Osteoblast (primary cell): ENCODE measurements at places on chromosomes 3 and 15. TPM values are rescaled to one million over a fixed set of nuclear protein-coding genes. Genes with fewer than 3 reads are reported as not detected.

DNA sequence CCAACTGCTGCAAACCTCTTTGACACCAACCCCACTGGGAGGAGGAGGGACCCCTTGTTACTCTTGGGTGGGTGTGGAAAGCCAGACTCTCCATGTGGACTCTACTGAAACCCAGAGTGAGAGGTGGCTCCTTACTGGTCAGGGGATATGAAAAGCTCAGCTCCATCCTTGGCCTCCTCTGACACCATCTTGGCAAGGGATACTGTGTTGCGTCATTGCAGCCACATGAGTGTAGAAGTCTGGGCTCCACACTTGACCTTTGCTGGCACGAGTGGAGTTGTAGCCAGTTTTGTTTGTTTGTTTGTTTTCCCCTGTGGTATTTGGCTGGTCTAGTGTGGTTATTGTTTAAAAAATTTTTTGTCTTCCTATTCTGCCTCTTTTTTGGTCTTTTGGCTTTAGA lies 289.1 kb downstream of the GAP43 start:
- H3K27ac ChIP-seq = no peak overlapping the region
- H3K4me1 ChIP-seq = no peaks in the 10 kb centered on the region
- H3K36me3 ChIP-seq = no peaks in the 10 kb centered on the region
- DNase-seq = no peak

DNA sequence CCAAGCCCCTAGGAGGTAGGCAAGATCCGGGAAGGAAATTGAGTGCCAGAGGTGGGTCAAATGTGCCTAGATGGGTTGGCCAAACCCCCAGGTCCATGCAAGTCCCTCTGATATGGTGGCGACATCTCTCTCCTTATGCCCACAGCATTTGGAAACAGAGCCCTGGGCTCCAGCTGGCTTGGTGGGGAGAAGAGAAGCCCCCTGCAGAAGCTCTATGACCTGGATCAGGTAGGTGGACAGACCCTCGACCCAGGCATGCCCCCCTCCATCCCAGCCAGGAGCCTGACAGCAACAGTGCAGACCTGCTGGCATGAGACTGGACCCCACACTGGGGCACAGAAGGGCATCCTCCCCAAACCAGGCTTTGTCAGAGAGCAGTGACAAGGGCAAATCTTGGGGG lies 12.2 kb downstream of the CHST13 start:
- peak; percentile 36 for DNase-seq
- H3K4me3 ChIP-seq = no peak overlapping the region
- no peak overlapping the region for H3K27ac ChIP-seq

GRCh38 chr3:7487763-7488162 lies 626.8 kb downstream of the GRM7 start:
- DNase-seq = no peak
- no peak overlapping the region for H3K27ac ChIP-seq
- H3K27me3 ChIP-seq = no peaks in the 10 kb centered on the region
- no peaks in the 10 kb centered on the region for H3K4me1 ChIP-seq
- no peak overlapping the region for H3K4me3 ChIP-seq
- no peaks in the 10 kb centered on the region for H3K36me3 ChIP-seq

DNA sequence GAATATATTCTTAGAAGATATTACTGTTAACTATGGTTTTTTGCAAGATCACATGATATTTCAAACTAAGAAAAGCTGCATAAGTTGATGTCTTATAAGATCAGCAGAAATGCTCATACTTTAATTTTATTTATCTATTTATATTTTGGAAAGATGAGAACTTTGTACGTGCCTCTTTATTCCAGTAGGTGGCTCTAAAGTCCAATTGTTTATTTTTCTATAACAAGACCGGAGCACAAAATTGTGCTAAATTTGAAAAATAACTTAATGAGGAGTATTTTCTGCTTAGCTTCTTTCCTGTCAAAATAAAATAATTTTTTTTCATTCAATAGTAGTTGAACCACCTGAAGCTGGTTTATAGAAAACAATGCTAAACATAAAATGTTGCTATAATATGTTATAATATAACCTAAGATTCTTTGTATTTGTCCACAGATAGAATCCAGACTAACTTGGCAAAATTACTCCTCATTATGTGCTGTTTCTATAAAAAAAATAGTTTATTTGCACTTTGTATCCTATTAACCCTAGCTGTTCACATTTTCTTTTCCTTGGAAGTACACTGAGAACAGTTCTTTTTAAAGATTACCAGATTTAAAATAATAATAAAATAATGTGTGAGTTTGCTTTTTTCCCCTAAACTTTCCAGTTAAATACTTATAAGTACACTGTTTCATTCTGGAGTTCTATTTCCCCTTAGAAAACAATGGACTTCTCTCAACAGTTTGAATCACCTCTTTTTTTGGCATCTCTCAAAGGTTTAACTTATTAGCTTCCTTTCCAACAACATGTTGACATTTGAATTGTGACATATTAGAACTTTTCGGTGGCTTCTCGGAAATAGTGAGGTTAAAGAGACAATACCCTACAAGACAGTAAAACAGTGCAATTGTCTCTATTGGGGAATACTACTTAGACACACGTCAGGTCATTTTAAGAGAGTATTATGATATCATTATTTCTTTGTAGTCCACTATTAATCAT lies 530.0 kb downstream of the MECOM start:
- no peak for DNase-seq
- H3K4me3 ChIP-seq = no peak overlapping the region
- peaks cover 3% of the 10 kb centered on the region for H3K27me3 ChIP-seq
- H3K36me3 ChIP-seq = no peaks in the 10 kb centered on the region
- H3K27ac ChIP-seq = no peak overlapping the region

- H3K4me1 ChIP-seq = no peaks in the 10 kb centered on the region
- no peak overlapping the region for H3K4me3 ChIP-seq
These were observed 170.4 kb upstream of the LRRN1 start for GRCh38 chr3:3628676-3629328.

GRCh38 chr3:194711913-194712312 lies 26.2 kb downstream of the FAM43A start:
- peaks cover 3% of the 10 kb centered on the region for H3K27me3 ChIP-seq
- H3K27ac ChIP-seq = no peak overlapping the region
- peak; percentile 88 for DNase-seq
- H3K4me3 ChIP-seq = no peak overlapping the region
- no peaks in the 10 kb centered on the region for H3K4me1 ChIP-seq
- H3K36me3 ChIP-seq = no peaks in the 10 kb centered on the region

GRCh38 chr3:151477591-151478334 lies 16.9 kb upstream of the IGSF10 start:
- H3K27ac ChIP-seq = no peak overlapping the region
- H3K4me3 ChIP-seq = no peak overlapping the region
- no peaks in the 10 kb centered on the region for H3K27me3 ChIP-seq
- no peak for DNase-seq

GRCh38 chr3:66342717-66343356 lies 122.0 kb downstream of the SLC25A26 start:
- no peak for DNase-seq
- no peaks in the 10 kb centered on the region for H3K36me3 ChIP-seq
- H3K27ac ChIP-seq = no peak overlapping the region
- H3K4me1 ChIP-seq = no peaks in the 10 kb centered on the region
- H3K27me3 ChIP-seq = no peaks in the 10 kb centered on the region

DNA sequence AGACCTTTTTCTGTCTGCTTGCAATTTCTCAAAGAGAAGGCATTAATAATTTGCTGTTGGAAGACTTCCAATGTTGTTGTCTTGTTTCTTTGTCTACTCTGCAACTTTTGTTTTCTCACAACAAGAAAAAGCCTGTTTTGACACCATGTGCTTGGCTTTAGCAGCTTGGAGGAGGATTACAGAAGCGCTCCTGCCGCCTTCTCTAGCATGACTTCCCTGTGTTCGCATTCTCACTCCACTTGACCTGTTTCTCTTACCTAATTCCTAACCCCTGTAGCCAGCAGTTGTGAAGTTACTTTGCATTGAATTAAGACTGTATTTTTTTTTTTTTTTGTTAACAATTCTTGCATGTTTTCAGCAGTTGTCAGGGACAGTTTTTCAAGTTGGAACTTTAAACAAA lies 235.3 kb upstream of the GOLIM4 start:
- H3K27me3 ChIP-seq = no peaks in the 10 kb centered on the region
- H3K4me3 ChIP-seq = no peak overlapping the region
- no peak overlapping the region for H3K27ac ChIP-seq
- no peaks in the 10 kb centered on the region for H3K4me1 ChIP-seq

DNA sequence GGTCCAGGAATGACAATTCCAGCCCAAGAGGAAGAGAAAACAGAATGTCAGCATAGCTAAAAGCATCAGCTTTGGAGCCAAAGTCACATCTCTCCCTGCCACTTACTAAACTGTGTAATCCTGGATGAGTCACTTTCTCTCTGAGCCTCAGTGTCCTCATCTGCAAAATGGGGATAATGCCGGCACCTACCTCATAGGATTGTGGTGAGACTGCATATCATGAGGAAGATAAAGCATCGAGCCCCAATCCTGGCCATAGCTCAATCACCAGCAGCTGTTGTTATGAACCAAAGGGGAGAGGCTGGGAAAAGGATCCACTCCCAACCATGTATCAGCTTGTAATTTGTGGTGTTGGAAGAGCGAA lies 9.1 kb downstream of the SLC6A1 start:
- H3K27ac ChIP-seq = no peak overlapping the region
- DNase-seq = no peak
- no peaks in the 10 kb centered on the region for H3K36me3 ChIP-seq
- H3K27me3 ChIP-seq = peaks cover 39% of the 10 kb centered on the region
- H3K4me1 ChIP-seq = no peaks in the 10 kb centered on the region

GRCh38 chr3:64445109-64445943 lies 220.1 kb upstream of the PRICKLE2 start:
- DNase-seq = peak; percentile 93
- H3K27me3 ChIP-seq = peaks cover 80% of the 10 kb centered on the region
- H3K27ac ChIP-seq = no peak overlapping the region
- H3K4me3 ChIP-seq = peak overlapping the region; percentile 56
- H3K36me3 ChIP-seq = no peaks in the 10 kb centered on the region

- DNase-seq = no peak
- H3K4me1 ChIP-seq = peaks cover 20% of the 10 kb centered on the region
- no peaks in the 10 kb centered on the region for H3K36me3 ChIP-seq
- H3K27me3 ChIP-seq = no peaks in the 10 kb centered on the region
- H3K4me3 ChIP-seq = no peak overlapping the region
- H3K27ac ChIP-seq = peak overlapping the region; percentile 15
These were observed 308.7 kb downstream of the MAGI1 start for GRCh38 chr3:65729973-65730372.

DNA sequence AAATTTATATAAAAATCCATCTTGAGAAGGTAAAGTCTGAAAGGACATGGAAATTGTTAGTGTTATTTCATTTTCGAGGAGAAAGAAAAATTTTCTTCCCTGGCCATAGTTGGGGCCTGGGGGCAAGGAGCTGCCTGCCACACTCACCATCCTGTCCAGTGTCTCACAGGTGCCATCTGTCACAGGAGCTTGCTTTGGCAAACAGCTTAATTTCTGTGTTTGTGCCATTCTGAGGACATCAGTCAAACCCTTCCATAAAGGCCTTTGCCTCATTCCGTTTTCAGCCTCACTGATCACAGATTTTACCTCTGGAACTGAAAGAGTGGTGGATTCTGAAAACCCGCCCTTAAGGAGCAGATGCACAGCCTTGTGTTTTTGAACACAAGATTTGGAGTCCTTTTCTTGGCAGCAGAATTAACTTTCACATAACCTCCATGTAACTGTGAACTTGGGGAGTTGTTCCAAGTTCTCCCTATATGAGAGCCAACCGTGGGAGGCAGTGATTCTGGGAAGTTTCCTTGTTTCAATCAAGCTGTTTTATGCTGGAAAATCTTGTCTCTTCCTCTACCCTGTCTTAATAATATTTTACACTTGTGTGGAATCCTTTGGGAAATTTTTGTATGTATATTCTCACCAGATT lies 254.7 kb downstream of the CACNA2D3 start:
- H3K27ac ChIP-seq = no peak overlapping the region
- no peaks in the 10 kb centered on the region for H3K27me3 ChIP-seq
- DNase-seq = no peak

DNA sequence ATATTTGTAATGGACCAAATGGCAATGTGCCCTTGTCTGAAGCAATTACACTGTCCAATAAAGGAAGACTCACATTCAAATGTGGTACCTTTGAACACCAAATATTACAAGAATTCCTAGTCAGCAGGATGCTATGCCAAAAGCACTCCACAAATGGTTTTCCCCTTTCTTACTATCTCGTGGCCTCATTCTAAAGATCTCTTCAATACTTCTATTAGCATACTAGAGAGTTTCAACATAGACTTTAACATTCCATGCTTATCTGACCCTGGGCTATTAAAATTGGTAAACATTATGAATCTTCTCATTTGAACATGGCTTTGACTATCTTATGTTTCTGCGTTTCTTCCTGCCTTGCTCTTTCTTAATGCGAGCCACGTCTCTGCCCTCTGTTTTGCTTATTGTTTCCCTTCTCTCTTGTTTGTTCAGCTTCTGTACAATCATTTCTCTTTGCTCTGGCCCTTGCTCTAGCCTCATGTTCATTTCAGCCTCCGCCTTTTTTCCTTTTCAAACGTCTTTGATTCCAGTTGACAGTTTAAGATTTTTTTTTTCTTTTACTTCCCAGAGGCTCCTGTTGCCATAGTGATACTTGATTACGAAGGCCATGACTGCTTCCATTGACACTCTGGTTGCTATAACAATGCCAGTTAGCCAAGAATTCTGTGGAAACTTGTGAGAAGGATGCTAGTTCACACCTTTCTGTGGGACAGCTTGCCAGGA lies 49.5 kb upstream of the SLC9A9 start:
- H3K36me3 ChIP-seq = no peaks in the 10 kb centered on the region
- H3K4me3 ChIP-seq = no peak overlapping the region
- H3K27ac ChIP-seq = peak overlapping the region; percentile 67
- H3K27me3 ChIP-seq = peaks cover 7% of the 10 kb centered on the region
- peaks cover 25% of the 10 kb centered on the region for H3K4me1 ChIP-seq

The PPP2R3A gene
- total RNA-seq = 23.9 and 24.2 TPM in 2 replicates

The RTP3 gene
- not detected in 2 replicates for total RNA-seq

The CCR3 gene
- not detected in 2 replicates for total RNA-seq

The SENP2 gene
- 24.6 and 27.7 TPM in 2 replicates for total RNA-seq

The ZNF609 gene
- total RNA-seq = 20.6 and 20.9 TPM in 2 replicates
